ENCODE measurements at places on chromosomes 4 and X.

DNA sequence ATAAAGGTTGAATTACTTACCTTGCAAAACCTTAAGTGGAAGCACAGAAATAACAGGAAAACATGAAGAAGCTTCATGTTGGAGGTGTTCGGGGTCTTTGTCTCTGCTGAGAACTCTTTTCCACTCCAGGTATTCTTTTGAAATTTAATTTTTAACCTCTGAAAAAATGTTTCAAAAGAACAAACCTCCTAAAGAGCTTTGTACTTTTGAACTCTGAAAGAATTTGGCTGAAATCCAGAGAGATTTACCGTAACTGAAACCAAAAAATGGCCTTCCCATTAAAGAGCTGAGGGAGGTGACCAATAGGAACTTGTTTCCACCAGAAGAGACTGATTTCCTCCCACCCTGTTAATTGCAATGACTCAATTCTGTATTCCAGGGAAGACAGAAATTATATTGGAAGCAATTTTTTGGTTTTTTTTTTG lies at the start of gene CFI:
CFI (minus strand) TSS at position 105 of the 425 bp plus-strand sequence; CDS start at position 77, 28 bp downstream.
- DNase-seq, result peak; percentile 31

GRCh38 chr4:26369132-26369531 lies 48.3 kb downstream of the RBPJ start:
- no peak for DNase-seq

- DNase-seq, result no peak
These were observed 674 bp upstream of the DIAPH2 start for GRCh38 chrX:96683997-96684338.

DNA sequence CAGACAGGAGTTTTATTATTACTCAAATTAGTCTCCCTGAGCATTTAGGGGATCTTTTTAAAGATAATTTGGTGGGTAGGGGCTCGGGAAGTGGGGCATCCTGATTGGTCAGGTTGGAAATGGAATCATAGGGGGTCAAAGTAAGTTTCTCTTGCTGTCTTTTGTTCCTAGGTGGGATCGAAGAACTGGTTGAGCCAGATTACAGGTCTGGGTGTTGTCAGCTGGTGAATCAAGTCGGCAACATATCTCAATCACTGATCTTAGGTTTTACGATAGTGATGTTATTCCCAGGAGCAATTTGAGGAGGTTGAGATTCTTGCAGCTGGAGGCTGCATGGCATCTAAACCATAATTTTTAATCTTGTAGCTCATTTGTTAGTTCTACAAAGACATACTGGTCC lies 629.5 kb upstream of the AMOT start:
- no peak for DNase-seq

DNA sequence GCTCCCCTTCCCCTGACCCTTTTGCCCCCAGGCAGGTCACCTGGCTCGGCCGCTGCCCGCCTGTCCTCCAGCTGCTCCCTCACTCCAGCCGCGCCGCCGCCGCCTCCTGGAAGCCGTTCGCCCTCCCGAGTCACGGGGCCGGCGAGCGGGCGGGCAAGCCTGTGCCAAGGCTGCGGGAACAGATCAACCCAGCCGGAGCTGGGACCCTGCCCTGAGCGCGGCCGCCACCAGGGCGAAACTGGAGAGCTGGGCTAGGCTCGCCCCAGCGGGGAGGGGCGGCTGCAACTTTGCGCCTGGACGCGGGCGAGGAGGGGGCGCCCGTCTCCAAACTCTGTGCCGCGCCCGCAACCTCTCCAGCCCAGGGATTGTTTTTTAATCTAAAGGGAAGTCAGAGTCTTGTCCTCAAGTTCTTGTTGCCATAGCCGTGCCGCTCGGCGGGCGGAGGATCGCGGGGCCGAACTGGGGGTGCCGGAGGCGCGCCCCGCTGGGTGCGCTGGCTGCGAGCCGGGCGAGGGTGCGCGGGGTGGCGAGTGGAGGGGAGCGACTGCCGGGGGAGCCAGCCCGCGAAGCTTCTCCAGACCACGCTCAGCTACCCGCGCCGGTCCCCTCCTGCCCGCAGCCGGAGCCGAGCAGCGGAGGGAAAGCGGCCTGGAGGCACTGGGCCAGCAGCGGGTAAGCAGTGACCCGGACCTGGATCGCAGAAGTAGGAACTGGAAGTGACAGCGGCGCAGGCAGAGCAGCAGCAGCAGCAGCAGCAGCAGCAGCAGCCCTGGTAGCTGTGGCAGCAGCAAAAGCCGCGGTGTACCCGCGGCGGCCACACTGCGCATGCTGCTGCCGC lies 13.4 kb downstream of the ARHGEF6 start:
- no peak for DNase-seq

- DNase-seq, result no peak
These were observed 73.6 kb downstream of the CEP44 start for GRCh38 chr4:174357321-174357720.

GRCh38 chrX:130109429-130110378 lies 593 bp downstream of the ELF4 start:
- DNase-seq, result no peak

DNA sequence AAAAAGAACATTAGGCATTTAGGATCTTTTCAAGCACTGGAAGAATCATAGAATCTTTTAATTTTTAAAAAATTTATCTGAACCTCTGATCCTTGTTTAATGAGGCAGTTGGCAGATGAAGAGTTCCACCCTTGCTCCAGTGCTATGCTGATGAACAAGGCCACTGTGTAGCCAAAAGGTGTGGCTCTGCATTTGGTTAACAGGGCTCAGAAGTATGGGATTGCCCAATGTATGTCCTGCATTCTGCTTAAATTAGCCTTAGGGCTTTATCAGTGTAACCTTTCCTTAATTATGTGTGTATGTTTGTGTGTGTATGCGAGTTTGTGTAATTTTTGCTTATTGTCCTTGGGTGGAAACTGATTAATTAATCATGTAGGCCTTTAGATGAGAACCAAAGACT lies 43.3 kb upstream of the PPM1K start:
- no peak for DNase-seq

- DNase-seq, result no peak
These were observed 29.7 kb downstream of the PARM1 start for GRCh38 chr4:74962584-74962983.

GRCh38 chr4:124904723-124905388 lies 192.3 kb upstream of the ANKRD50 start:
- DNase-seq, result no peak

- no peak for DNase-seq
These were observed 3.4 kb upstream of the MAML3 start for GRCh38 chr4:140157341-140157740.

- no peak for DNase-seq
These were observed 366.0 kb downstream of the BCOR start for GRCh38 chrX:39731735-39732134.

- DNase-seq, result no peak
These were observed 60.8 kb downstream of the PPM1K start for GRCh38 chr4:88223516-88223915.

- DNase-seq, result no peak
These were observed 230.2 kb upstream of the STK26 start for GRCh38 chrX:131792789-131793462.

DNA sequence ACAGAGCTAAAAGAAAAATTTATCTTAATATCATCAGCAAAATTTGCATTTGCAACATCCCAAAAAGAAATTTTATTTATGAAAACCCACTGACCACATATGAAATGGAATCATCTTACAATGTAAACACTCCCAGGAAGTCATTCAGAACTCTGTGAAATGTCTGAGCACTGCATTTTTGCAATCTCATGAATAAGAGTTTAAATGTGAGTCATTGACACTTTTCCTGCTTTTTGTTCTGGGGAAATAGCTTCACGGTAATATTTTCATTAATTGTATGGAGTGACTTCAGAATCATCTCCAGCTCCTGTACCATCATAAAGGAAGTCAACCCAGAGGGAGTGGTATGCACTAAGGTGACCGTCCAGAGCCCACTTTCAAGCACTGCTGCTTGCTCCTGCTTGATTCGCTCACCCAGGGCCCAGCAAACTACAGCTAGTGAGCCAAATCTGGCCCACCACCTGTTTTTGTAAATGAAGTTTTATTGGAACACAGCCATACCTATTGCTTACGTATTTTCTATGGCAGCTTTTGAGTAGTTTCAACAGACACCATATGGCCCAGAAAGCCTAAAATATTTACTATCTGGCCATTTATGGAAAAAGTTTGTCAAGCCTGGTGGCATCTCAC lies 17.2 kb downstream of the EDNRA start:
- DNase-seq, result peak; percentile 60

GRCh38 chrX:113935518-113935917 lies 648.4 kb upstream of the HTR2C start:
- DNase-seq, result no peak

GRCh38 chrX:37060999-37061398 lies 52.8 kb downstream of the FAM47C start:
- no peak for DNase-seq

- DNase-seq, result no peak
These were observed 41.7 kb downstream of the KDM6A start for GRCh38 chrX:44914532-44915198.

DNA sequence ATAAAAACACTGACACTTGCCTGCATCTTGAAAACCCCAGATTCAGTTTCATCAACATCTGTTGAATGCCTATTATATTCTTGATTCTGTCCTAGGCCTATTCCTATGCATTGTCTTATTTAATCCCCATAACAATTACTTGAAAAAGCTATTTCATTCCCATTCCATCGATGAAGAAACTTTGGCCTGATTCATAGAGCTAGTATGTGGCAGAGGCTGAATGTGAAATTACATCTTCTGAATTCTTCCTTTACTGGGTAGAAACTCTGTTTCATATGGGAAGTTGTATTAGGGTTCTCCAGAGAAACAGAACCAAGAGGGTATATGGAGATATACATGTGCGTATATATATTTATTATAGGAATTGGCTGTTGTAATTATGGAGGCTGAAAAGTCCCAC lies 35.0 kb upstream of the SLC4A4 start:
- DNase-seq, result peak; percentile 32

GRCh38 chr4:53192496-53192895 lies 173.4 kb downstream of the SCFD2 start:
- DNase-seq, result no peak

DNA sequence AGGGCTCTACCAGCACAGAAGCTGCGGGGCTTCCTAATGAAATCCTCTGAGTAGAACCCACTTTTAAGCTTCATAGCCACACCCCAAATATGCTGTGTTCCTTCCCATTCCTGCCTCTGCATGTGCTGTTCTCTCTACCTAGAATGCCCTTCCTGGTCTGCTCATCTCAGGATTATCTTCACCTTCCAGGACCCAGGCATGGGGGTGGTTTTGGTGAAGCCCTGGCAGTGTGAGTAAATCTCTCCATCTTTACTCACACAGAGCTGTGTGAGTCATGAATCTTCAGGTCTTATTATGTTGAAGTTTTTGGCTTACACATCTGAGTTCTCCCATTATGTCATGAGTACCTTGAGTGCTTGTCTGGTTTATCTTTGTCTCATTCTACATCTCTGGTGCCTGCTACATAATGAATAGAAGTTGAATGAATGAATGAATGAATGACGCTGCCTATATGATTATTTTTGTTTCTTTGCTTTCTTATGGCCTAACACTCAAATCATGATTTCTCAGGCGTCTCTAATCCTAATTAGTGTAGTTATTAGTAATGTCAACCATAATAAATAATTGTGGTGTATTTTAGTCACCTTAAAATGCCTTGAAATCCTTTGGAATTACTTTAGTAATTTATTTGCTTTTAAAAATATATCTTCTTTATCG lies 41.9 kb downstream of the HADH start:
- no peak for DNase-seq

GRCh38 chrX:27966955-27967354 lies 14.3 kb downstream of the DCAF8L1 start:
- DNase-seq, result peak; percentile 40

DNA sequence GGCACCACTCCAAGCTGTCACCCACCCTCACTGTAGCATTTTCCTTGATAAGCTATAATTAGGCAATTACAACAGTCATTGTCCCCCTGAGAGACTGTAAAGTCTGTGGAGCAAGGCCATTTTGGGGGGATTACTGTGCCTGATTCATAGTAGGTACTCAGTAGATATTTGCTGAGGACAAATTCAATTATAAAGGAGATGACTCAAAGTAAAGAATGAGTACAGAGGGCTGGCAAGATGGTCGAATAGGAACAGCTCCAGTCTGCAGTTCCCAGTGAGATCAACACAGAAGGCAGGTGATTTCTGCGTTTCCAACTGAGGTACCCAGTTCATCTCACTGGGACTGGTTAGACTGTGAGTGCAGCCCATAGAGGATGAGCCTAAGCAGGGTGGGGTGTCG lies 42.0 kb downstream of the MAOB start:
- DNase-seq, result no peak

DNA sequence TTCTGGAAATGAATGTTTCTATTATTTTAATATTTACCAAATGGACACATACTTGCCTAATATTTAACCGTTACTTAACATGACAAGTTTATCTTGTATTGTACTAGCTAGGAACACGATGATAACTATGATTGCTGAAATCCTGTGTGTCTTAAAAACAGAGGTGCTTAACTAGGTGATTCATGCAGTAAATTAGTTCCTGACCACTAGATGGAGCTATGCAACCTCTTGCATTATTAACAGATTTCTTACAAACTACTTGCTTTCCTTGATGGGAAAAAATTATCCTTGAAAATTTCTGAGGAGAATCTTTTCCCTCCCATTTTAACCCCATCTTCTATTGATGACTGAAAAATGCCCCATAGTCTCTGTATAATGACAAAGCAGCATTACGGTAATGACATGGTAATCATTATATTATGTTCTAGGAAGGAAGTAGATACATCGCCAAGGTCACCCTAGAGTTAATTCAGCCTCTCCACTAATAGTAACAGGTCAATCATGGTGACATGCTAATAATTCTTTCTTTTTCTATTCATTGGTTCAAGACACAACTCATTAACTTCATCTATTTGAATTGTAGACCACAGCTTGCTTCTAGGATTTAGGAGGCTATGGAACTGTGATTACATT lies 844.2 kb downstream of the RAPGEF2 start:
- DNase-seq, result peak; percentile 24

DNA sequence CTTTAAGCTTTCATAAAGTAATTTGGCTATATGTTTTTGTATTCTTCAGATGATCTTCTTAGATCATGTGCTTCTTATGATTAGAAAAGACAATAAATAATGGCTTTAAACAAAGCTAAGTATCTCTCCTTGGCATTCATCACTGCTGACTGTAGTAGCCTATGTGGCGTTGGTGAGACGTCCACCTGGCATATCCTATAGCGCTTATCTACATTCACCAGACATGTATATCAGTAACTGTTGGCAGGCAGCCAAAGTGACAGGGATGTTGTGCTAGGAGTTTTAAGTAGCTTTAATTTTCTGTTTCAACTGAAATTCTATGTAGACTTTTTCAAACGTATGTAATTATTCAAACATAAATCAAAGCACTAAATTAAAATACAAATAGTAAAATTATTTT lies 276.4 kb downstream of the IL15 start:
- no peak for DNase-seq
